CD4-positive, alpha-beta T cell (primary cell): ENCODE measurements at places on chromosomes 7 and 10. TPM values are rescaled to one million over a fixed set of nuclear protein-coding genes. Genes with fewer than 3 reads are reported as not detected.

DNA sequence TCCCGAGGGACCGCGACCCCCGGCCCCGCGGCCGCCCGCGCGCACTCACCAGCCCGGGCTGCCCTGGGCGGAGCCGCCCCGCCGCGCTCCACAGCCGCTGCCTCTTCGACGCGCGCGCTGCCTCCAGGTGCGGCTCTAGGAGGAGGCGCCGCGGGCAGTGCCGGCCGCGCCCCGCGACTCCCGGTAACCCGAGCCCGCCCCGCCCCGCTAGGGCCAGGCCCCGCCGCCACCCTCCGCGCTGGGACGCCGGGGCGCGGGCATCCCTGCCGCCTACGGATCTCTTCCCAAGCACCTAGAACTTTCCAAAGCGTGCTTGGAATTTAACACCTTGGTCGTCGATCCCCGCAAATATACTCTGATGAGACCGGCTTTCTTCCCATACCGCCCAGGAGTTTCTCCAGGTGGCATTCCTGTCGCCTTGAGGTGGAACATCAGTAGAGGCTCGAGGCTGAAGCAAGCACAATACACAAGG lies at the start of gene SLC26A5:
Gene SLC26A5, minus strand, starts transcription at position 159 of the 472 bp plus-strand sequence. CDS start 24,693 bp downstream, outside the sequence.
- no peak for DNase-seq
- H3K4me1 ChIP-seq = peaks cover 19% of the 10 kb centered on the region

DNA sequence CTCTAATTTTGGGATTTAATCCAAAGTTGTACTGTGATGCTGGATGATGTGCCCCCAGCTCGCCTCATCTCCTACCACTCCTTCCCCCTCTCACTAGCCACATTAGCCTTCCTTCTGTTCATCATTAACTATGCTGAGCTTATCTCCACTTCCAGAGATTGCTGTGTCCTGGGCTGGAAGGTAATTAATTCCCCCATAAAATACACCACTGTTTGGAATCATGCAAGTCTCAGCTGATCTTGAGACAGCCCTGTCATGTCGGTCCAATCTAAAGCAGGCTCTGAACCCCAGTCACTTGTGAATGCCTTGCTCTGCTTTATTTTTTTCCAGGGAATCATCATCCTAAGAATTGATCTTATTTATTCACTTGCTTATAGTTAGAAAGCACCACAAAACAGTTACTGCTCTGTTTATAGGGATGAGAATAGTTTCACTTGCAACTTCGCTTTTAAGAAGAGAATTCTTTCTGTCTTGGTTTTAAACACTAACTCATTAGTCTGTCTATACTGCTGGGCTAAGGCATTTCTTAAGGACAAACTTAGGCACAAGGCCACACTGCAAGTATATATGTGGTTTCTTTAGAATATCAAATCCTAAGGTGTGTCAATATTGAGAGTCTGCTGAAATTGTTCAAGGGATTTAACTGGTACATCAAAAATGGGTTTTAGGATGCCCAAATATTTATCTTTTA lies 341.1 kb upstream of the SEMA3A start:
- H3K27ac ChIP-seq = no peak overlapping the region
- H3K4me1 ChIP-seq = no peaks in the 10 kb centered on the region
- no peaks in the 10 kb centered on the region for H3K36me3 ChIP-seq
- H3K27me3 ChIP-seq = no peaks in the 10 kb centered on the region
- no peak for DNase-seq
- no peak overlapping the region for H3K4me3 ChIP-seq

GRCh38 chr7:23467806-23468525 lies 2.3 kb downstream of the IGF2BP3 start:
- DNase-seq = no peak
- H3K27ac ChIP-seq = no peak overlapping the region
- no peaks in the 10 kb centered on the region for H3K36me3 ChIP-seq
- peaks cover 66% of the 10 kb centered on the region for H3K27me3 ChIP-seq
- peak overlapping the region; percentile 17 for H3K4me3 ChIP-seq
- peaks cover 45% of the 10 kb centered on the region for H3K4me1 ChIP-seq

KDM7A gene
- 46.5 TPM for total RNA-seq

ANKRD1 gene
- total RNA-seq = not detected

MEPCE gene
- total RNA-seq = 52.6 TPM
